ENCODE measurements at places on chromosomes 13 and 19.

DNA sequence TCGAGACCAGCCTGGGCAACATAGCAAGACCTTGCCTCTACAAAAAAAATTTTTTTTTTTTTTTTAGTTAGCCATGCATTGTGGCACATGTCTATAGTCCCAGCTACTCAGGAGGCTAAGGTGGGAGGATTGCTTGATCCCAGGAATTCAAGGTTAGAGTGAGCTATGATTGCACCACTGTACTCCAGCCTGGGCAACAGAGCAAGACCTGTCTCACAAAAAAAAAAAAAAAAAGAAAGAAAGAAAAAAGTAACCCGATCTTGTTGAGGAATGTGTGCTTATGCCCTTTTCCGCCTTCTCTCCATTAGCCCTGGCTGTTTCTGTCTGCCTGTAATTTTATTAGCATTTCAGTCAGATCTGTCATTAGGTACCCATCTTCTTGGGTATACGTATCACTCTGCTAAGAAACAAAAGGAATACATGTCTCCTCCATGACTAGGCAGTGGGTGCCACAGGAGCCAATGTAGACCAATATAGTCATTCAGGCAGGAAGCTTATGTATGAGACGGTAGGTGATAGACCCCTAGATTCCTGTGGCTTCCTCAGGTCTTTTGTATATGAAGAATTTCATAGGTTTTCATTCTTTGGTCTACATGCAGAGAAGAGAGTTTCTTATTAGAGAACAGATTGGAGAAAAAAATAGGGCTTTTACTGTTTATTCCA, 59.6 kb upstream of the NPAS1 start:
- DNase-seq: no peak
- no peaks in the 10 kb centered on the region for H3K27me3 ChIP-seq

- DNase-seq: no peak
- H3K4me1 ChIP-seq: no peaks in the 10 kb centered on the region
- H3K27ac ChIP-seq: no peak overlapping the region
- H3K36me3 ChIP-seq: no peaks in the 10 kb centered on the region
- no peak overlapping the region for H3K4me3 ChIP-seq
- no peaks in the 10 kb centered on the region for H3K27me3 ChIP-seq
Observed at GRCh38 chr13:49053906-49054305, 78.2 kb downstream of the FNDC3A start.

- H3K27me3 ChIP-seq: no peaks in the 10 kb centered on the region
- no peaks in the 10 kb centered on the region for H3K4me1 ChIP-seq
- no peak overlapping the region for H3K4me3 ChIP-seq
- DNase-seq: no peak
- no peaks in the 10 kb centered on the region for H3K36me3 ChIP-seq
- H3K27ac ChIP-seq: peak overlapping the region; percentile 53
Observed at GRCh38 chr13:46183018-46183946, 1.3 kb upstream of the LCP1 start.

GRCh38 chr13:48476215-48476614, 56.7 kb downstream of the RCBTB2 start:
- no peak overlapping the region for H3K27ac ChIP-seq
- H3K36me3 ChIP-seq: no peaks in the 10 kb centered on the region
- H3K27me3 ChIP-seq: no peaks in the 10 kb centered on the region
- H3K4me1 ChIP-seq: no peaks in the 10 kb centered on the region

- H3K27ac ChIP-seq: no peak overlapping the region
- no peak for DNase-seq
- no peaks in the 10 kb centered on the region for H3K27me3 ChIP-seq
- no peak overlapping the region for H3K4me3 ChIP-seq
- no peaks in the 10 kb centered on the region for H3K36me3 ChIP-seq
Observed at GRCh38 chr19:50897191-50897607, 14.0 kb downstream of the KLK4 start.

DNA sequence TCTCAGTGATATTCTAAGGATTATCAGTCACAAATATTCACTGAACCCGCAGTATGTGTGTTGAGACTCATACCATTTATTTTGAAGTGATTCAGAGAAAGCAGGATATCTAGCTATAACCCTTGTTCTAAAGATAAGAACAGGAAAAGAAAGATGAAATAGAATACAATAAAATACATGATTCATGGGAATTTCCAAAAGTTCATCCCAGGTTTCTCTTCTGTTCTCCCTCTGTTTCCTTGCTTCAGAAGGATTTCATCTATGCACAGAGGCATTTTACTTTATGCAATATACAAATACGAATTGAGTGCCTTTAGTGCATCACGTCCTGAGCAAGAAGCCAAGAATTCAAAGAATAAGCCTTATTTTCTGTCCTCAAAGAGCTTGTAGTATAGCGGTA, 274.4 kb upstream of the GPC6 start:
- no peaks in the 10 kb centered on the region for H3K36me3 ChIP-seq
- H3K27ac ChIP-seq: no peak overlapping the region
- DNase-seq: no peak
- no peak overlapping the region for H3K4me3 ChIP-seq
- no peaks in the 10 kb centered on the region for H3K27me3 ChIP-seq
